ENCODE measurements at places on chromosomes 11 and 22.

DNA sequence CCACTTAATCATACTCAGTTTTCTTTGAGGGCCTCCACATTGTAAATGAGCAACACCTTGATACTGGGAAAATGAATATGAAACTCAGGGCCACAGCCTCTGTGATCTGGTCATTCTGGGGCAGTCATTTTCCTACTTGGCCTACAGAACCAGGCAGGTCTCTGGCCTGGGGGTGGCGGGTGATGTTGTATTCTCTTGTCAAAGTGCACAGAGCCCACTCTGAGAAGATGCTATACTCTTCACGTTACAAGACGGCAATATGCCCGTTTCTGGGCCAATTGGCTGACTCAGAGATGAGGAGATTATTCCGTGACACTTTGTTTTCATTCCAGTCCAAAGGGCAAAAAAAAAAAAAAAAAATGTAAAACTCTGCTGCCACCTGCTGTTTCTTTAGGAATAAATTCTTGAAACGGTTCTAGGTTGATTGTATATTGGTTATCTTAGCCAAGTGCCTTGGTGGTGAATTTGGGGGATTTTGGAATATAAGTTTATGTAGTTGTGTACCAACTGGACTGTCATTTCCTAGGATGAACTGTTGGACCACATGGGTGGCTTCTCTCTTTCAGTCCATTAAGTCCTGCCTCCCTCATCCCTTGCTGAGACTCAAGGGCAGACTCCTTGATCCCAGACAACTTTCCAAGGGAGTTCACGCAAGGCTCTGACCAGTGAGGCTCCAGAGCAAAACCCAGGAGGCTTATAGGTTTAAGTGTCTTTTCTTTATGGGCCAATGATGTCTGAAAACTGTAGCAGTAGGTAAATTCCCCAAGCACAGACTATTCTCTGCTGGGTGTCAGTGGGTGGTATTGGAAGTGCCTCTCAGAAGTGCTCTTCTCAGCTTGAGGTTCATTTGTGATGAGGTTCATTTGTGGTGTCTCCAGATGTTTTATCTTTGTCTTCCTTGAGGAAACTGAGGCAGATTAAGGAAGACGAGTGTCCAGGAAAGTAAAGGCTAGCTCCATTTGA is 18.2 kb downstream of the ADM start:
- no peak for DNase-seq

GRCh38 chr11:57482782-57483561 is 22.6 kb downstream of the RTN4RL2 start:
- DNase-seq: no peak

DNA sequence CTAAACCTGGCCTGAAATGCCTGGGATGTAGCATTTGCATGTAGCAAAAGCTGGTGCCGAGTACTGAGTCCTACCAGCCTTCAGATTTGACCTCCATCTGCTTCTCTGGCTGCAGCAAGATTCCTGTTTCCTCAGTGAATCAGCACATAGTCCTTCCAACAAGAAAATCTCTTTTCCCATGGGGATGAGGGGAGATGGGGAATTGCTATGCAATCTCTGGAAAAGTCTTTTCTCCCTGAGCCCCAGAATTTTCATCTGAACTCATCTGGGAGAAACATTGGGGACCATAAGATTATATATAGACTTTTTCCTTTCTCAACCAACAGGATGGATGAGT is 32.0 kb upstream of the YWHAH start:
- no peak for DNase-seq

- DNase-seq: peak; percentile 22
Observed at GRCh38 chr11:61028135-61028729, 56.8 kb downstream of the CD6 start.

DNA sequence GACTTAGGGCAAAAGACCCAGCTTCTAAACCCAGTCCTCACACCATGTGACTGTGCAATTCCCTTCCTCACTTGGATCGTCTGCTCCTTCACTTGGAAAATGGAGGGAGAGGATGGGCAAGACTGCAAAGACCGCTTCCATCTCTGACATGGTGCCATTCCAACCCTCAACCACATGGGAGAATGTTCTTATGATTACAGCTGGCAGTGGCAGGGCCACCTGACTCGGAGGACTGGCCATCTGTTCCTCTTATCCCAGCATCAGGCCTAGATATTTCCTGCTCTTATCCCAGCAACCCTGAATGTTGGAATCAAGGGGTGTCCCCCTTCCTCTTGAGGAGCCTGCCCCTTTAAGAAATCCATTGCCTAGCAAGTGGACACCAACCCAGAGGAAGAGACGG is 15.4 kb downstream of the DSCAML1 start:
- DNase-seq: no peak

- no peak for DNase-seq
Observed at GRCh38 chr11:86064220-86064803, 4.6 kb downstream of the PICALM start.

DNA sequence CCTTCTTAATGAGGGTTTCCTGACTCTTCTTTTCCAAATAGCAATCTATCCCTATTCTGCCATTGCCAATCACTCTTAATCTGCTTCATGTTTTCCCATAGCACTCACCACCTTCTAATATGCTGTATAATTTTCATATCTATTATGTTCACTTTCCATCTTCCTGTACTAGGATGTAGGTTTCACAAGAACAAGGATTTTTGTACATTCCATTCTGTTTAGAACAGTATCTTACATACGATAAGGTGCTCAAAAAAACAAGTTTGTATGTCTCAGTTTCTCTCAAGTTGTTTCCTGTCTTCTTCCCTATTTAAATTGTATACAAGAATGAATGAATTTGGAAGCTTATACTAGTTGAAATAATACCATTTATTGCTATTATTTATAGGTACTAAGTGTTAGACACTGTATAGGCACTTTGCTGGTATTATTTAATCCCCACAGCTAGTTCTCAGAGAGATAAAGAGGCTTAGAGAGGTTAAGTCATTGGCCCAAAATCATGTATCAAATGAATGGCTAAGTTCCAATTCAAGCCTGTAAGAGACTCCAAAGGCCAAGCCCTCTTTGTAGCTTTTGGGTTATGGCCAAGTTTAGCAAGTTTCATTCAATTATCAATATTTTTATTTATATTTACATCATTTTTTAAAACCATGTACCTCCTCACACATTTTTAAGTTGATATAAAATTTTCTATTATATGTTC is 134.7 kb downstream of the PAX6 start:
- no peak for DNase-seq

DNA sequence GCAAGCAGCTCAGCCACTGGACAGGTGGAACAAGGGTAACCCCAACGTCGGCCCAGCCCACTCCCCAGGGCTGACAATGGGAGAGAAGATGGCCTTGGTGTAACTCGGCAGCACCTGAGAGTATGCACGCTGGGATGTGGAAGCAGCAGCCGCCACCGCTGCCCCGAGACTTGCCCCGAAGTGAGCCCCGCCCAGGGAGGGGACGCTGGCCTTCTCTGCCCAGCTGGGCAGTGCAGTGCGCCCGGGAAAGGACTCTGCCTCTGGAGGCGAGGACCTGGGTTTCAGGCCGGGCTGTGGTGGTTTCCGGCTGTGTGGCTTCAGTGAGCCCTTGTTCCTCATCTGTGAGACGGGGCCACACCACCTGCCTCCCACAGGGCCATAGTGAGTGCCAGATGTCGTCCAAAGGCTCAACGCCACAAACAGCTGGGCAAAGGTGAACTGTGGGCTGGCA is 8.6 kb upstream of the POLDIP3 start:
- DNase-seq: no peak

GRCh38 chr11:46272816-46273427 is 4.5 kb upstream of the CREB3L1 start:
- peak; percentile 57 for DNase-seq

DNA sequence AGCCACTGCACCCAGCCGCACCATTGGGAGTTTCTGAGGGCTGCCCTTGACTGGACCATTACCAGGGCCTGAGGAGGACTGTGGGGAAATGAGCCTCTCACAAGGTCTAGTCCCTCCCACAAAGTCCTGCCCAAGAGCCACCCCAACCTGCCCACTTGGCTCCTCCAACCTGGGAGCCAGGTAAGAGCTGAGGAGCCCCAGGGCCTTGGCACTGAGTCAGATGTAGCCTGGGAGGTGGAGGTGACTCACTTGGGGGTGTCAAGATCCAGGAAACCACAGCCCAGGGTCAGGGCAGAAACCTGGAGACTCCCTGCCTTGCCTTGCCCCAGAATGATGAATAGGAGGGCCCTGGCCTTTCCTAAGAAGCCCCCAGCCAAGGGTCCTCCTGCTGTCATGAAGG is 25.8 kb upstream of the P2RY2 start:
- DNase-seq: no peak

- no peak for DNase-seq
Observed at GRCh38 chr11:19382131-19382611, 141.4 kb upstream of the E2F8 start.

Measured in SHP77 treated with DMSO at 0.1 percent for 48 hours (cell line).